ENCODE measurements at places on chromosomes 13 and 19. TPM values are rescaled to one million over a fixed set of nuclear protein-coding genes. Genes with fewer than 3 reads are reported as not detected.

Gene SLC7A9
- total RNA-seq = 501 TPM

Gene KCNJ14
- total RNA-seq = 0.88 TPM

GRCh38 chr13:85618521-85618920 lies 180.7 kb downstream of the SLITRK6 start:
- H3K4me3 ChIP-seq = no peak overlapping the region
- no peak for DNase-seq
- H3K4me1 ChIP-seq = no peaks in the 10 kb centered on the region
- H3K27ac ChIP-seq = no peak overlapping the region

DNA sequence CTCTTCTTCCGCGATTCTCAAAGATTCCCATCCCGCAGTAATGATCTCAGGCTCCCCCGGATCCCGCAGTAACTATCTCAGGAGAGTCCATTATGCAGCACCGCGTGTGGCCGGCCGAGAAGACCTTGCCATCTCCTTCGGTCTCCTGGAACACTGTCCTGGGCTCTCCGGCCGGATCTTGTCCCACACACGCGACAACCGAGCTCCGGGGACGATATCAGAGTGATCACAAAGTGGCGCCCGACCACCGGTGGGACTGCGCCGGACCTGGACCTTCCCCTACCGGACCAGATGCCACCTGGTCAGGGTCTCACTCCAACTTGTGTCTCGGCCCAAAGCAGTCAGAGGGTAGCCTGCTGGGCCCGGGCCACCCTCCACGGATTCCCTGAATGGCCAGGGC lies 24.0 kb downstream of the MAN2B1 start:
- no peaks in the 10 kb centered on the region for H3K27me3 ChIP-seq
- no peaks in the 10 kb centered on the region for H3K36me3 ChIP-seq
- no peak overlapping the region for H3K27ac ChIP-seq
- DNase-seq = no peak
- H3K4me3 ChIP-seq = no peak overlapping the region
- H3K4me1 ChIP-seq = no peaks in the 10 kb centered on the region

DNA sequence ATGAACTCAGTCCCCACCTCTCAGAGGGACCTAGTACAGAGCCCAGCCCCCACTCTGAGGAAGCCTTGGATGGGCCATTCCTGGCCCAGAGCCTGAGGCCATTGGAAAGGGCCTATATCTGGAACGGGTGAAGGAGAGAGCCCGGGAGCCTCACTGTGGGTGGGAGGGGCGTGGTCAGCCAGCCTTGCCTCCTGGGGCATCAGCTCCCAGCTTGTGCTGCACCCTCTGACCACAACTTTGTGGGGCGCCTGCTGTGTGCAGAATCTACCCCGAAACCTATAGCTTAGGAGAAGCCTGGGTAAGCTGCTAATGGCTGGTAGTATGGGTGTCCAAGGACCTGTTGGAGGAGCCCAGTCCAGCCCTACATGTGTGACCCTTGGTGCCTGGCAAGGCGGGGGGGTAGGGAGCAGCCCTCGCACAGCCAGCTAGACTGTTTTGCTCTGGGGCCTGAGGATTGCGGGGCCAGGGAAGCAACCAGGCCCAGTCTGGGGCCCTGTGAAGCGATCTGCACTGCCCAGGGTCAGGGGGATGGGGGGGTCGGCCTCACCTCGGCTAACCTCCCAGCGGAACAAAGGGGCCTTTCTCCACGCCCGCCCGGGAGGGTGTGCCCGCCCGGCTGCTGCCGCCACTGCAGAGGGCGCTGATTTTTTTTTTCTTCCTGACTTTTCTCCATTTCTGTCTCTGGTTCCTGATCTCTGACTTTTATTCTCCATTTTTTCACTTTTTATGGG lies 42.3 kb downstream of the LYL1 start:
- no peaks in the 10 kb centered on the region for H3K36me3 ChIP-seq
- H3K4me1 ChIP-seq = peaks cover 14% of the 10 kb centered on the region
- H3K27ac ChIP-seq = peak overlapping the region; percentile 43

Measured in Peyer's patch (tissue), 4 donors.